ENCODE measurements at places on chromosomes 1 and 21. TPM values are rescaled to one million over a fixed set of nuclear protein-coding genes. Genes with fewer than 3 reads are reported as not detected.

Gene C1orf167
- 10.7 TPM for polyA plus RNA-seq

Gene PPIAL4G
- polyA plus RNA-seq: 0.08 TPM

Gene LCA5L
- 0.44 TPM for polyA plus RNA-seq

Gene UQCRHL
- polyA plus RNA-seq: 1.2 TPM

Gene PLPP3
- polyA plus RNA-seq: 128 TPM

Gene ADAM30
- not detected for polyA plus RNA-seq

Gene MINDY1
- polyA plus RNA-seq: 17.4 TPM

Gene FCRL1
- 0.20 TPM for polyA plus RNA-seq

Gene LCE7A
- not detected for polyA plus RNA-seq

Gene CA6
- polyA plus RNA-seq: 0.20 TPM

Gene RGS13
- polyA plus RNA-seq: 1.1 TPM

Gene NUAK2
- 1.2 TPM for polyA plus RNA-seq

Gene CHAF1B
- polyA plus RNA-seq: 2.6 TPM

Gene C1QTNF12
- 6.7 TPM for polyA plus RNA-seq

Gene DAB1
- polyA plus RNA-seq: 2.9 TPM

Gene CSF3R
- 4.1 TPM for polyA plus RNA-seq

Gene LCE3E
- polyA plus RNA-seq: not detected

Gene SPRR2D
- not detected for polyA plus RNA-seq

Gene FAM131C
- polyA plus RNA-seq: not detected

Gene WNT3A
- polyA plus RNA-seq: not detected

Gene GJA9
- polyA plus RNA-seq: 0.09 TPM

Gene RHOU
- polyA plus RNA-seq: 23.9 TPM

Gene NOS1AP
- 0.62 TPM for polyA plus RNA-seq

All from muscle of back (tissue), 13 donors.